ENCODE measurements at places on chromosomes 1 and 21.
A peak's percentile ranks its signal among the peaks of the same experiment; 100 is the strongest.

DNA sequence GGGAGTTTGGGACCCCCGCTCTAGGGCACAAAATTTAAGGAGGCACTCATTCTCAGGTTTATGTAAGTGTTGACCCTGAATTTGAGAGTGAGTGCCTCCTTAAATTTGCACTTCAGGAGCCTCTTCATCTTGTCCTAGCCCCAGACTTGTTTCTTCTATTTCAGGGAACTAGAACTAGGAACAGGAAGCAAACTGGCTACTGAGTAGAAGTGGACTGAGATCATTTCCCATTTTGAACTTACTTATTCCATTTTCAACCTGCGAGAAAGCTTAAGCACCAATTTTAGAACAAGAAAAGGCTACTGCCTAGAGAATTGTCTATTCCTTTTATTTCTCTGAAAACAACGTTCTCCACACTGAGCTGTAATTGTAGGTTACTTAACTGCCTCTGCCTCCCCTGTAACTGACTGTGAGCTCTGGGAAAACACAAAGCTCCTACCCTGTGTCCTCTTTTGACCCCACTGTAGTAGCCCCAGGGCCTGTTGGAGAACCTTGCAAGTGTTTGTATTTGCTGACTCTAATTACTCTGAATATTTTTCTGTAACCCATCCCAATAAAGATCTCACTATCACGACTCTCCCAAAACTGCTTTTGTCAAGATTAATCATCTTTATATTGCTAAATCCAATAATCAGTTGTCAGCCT lies 2.5 kb downstream of the PPT1 start:
- no peak for DNase-seq

DNA sequence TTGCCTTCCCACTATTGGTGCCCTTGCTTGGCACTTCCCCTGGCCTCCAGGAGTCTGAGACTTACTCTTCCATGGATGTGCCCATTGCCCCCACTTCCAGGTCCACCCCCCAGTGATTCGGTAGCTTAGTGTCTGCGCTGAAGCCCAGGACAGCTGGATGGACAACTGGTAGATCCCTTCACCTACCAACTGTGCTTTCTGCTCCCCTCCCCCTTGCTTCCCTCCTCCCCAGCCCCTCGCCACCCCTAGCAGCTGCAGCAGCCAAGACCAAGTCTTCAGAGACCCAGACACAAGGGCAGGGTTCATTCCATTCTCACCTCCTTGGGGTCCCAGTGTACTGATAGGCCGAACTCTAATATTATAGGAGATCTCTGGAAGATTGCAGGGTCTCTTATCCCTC lies 6.9 kb downstream of the LMNA start:
- DNase-seq, result no peak

- DNase-seq, result no peak
These were observed 62.0 kb downstream of the KCNK1 start for GRCh38 chr1:233675893-233676292.

GRCh38 chr1:63758791-63759190 lies 15.0 kb upstream of the ROR1 start:
- no peak for DNase-seq

- DNase-seq, result no peak
These were observed 7.7 kb downstream of the YBX1 start for GRCh38 chr1:42689912-42690311.

- DNase-seq, result no peak
These were observed 28.3 kb downstream of the TP73 start for GRCh38 chr1:3680488-3681230.

- peak; percentile 5 for DNase-seq
These were observed 29.0 kb upstream of the PLA2G2A start for GRCh38 chr1:20008391-20008841.

DNA sequence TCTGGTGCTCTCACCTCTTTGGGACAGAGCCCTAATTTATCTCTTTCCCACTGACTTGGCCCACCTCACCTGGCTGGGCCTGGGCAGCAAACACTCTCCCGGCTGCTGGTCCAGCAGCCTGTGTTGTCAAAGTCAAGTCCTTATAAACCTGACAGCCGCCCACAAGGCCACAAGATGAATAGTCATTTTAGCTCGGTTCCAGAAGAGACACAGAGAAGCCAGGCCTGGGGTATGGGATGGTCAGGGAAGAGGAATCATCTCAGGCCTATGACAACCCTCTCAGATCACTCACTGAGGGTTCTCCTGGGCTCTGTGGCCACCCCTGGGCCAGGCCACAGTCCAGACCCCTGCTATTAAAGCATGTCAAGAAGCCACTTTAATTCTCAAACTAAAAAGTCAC lies 158.5 kb downstream of the FOXD2 start:
- no peak for DNase-seq

DNA sequence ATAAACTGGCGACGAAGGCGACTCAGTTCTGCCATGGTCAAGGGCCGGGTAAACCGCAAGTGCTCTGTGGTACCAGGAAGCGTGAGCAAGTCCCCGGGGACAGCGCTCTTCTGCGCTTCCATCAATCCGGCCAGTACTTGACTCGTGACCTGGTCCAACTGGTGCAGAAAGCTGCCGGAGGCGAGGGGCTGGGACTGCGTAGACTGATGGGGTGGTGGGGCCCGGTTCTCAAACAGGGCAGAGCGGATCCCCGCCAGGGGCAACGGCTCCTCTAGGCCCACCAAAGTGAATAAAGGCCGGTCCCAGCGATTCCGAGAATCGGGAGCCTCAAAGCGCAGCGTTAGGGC lies 852 bp downstream of the KTI12 start:
- peak; percentile 59 for DNase-seq

DNA sequence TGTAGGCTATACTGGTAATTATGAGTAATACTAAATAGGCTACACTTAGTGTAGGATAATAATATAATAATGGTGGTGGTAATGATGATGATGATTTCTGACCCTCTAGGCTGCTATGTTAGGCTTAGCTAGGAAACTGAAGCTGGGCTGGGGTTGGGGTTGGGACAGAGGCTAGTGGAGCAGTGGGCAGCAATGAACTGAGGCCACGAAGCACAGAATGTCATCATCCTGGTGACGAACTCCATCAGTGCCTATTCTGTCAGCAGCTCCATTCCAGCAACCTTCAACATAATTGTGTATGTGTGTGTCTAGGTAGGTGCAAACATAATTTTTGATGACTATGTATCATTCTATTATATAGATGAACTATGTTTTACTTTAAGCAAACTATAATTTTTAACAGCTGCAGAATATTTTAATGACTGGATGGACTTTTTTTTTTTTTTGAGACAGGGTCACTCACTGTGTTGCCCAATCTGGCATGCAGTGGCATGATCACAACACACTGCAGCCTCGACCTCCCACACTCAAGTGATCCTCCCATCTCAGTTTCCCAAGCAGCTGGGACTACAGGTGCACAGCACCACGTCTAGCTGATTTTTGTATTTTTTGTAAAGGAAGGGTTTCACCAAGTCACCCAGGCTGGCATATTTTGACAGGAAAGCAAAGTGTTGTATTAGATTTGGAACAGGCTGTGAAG lies 12.9 kb upstream of the CLIC4 start:
- DNase-seq, result no peak

DNA sequence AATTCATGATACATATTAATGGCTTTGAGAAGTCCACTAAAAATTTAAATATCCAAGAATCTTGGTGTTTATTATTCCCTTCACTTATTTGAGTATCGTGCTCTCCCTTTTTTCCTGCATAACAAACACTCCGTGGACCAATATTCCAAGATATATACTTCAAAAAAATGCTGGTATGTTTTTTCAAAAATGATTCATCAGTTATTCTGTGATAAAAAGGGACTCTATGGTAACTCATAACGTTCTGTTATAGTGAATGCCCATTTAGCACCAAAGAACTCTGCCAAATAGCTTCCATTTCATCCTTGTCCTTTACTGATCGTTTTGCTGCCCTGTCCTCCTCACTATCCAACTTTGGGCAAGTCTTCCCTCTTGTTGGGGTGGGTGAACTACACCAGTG lies 12.9 kb downstream of the GIPC2 start:
- no peak for DNase-seq

DNA sequence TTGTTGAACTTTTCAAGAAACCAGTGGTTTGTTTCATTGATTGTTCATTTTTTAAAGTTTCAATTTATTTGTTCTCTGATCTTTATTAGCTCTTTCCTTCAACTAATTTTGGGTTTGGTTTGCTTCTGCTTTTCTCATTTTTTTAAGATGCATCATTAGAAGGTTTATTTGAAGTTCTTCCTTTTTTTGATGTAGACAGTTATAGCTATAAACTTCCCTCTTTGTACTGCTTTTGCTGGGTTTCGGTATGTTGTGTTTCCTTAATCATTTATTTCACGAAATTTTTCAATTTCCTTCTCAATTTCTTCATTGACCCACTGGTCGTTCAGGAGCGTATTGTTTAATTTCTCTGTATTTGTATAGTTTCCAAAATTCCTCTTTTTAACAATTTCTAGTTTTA lies 133.3 kb upstream of the GPR52 start:
- DNase-seq, result no peak

DNA sequence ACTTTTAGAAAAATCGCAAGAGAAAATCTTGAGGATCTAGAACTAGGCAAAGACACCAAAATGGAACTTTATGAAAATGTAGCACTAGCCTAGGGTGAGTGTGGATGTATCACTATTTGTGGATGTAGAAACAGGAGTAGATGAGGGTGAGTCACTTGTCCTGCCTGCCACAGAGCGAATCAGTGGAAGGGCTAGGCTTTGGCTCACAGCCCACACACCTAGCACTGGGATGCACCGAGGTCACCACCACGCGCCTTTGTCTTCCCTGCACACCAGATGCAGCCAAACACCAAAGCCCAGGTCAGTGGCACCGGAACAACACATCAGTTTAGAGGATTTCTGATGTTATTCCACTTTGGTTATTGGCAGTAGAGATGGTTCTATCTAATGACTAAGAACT lies 38.2 kb downstream of the PKNOX1 start:
- DNase-seq, result peak; percentile 95

- peak; percentile 6 for DNase-seq
These were observed 38.6 kb upstream of the GPR88 start for GRCh38 chr1:100499194-100499811.

DNA sequence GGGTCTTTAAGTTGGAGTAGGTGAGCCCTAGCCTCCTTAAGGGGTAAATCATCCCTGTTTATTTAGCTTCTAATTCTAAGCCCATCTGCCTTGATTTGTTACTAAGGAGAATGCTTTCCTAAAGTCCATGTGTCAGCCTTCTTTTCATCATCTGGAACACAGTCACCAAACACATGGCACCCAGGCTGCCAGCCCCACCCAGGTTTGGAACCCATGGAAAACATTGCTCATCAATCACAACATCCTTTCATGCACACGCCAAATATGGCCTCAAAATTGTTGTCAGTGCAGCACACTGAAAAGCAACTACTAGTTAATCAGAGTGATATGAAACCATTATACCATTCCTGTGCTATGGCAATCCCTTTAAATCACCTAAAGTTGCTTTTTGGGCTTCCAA lies 386.7 kb upstream of the ESRRG start:
- DNase-seq, result no peak

GRCh38 chr21:38842079-38842478 lies 36.4 kb downstream of the ETS2 start:
- DNase-seq, result no peak

DNA sequence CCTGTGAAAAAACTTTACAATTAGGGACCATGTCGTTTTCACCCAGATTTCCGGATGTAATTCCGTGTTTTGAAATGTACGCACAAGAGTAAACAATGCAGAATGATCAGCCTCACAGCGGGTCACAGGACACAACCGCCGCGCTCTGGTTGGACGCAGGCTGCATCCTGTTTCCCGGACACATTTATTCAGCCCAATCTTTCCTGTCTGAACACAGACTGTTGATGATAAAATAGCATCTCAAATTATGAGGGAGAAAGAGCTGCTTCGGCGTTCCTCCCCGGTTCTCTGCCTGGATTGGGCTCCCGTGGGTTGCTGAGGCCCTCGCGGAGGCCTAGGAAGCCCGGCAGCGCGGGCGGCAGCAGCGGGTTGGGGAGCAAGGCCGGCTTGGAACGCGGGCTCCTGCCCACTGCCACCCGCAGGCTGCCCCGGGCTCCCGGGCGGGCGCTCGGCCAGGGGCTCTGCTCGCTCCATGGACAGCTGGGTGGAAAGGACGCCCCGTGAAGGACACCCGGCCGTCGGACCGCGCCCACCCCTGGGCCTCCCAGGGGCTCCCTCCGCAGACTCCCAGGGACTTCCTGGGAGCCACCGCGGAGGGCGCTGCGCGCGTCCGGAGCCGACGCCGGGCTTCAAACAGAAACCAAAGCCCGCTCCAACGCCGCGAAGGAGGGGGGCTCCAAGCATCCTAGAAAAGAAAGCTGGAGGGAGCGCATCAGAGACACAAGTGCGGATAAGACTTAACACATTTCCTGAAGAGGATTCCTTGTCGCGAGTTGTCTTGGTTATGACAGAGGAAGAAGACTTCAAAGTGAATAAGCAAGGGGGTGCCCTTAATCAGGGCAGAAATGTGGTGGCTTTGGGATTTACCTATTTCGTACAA lies 122.3 kb downstream of the ESRRG start:
- DNase-seq, result peak; percentile 68

DNA sequence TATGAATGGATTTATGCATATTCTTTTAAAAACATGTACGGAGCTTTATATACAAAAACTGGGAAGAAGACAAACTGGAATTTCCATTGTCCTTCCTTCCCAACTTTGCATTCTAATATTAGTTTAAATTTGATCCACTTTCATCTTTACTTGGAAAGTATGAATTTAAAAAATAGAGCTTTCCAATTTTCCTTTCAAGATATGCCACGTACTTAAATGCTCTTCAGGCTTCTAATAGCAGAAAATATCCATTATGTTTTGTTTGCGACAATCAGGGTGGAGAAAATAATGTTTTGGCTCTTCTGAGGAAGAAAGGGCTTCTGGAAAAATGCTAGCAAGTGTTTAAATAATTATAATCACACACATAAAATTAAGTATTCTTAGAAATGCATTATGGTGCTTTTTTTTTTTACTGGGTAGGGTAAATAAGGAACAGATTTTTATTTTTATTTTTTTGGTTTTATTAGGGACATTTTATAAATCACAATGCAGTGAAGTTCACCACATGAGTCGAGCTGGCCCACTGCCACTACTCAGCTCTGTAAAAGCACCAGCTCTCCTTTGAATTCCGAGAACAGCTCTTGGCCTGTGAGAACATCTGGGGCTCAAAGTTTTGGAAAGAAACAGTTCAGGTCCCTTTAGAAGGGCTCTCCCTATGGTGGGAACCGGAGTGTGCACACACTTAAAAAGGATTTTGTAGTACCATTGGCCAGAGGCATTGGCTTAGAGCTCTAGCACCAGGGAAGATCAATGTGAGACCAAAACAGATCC lies 287.4 kb upstream of the LYPLAL1 start:
- peak; percentile 36 for DNase-seq

DNA sequence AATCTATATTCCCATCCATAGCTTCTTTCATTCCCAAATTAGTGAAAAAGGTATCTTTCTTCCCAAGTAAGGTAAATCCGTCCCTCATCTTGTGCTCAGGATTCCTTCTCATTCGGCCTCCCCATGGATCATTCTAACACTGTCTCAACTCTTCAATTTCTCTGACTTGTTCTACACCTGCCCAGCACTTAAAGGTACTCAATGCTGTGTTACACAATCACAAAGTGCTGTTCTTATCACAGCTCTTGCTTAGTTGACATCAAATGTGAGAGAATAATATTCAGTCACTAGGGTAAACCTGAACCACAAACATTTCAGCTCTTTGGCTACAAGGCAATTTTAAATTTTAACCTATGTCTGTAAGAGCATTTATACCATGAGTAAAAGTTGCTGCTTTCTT lies 94.8 kb downstream of the DIRAS3 start:
- no peak for DNase-seq

- no peak for DNase-seq
These were observed 42.1 kb downstream of the ARHGEF10L start for GRCh38 chr1:17581389-17582123.

- DNase-seq, result no peak
These were observed 31.0 kb downstream of the HSD3B1 start for GRCh38 chr1:119537966-119538365.

GRCh38 chr1:180153032-180153431 lies 1.6 kb upstream of the QSOX1 start:
- DNase-seq, result no peak
